ENCODE measurements at places on chromosomes 7 and 10. TPM values are rescaled to one million over a fixed set of nuclear protein-coding genes. Genes with fewer than 3 reads are reported as not detected.
A peak's percentile ranks its signal among the peaks of the same experiment; 100 is the strongest.

IMPDH1 gene
- 35.2 TPM for total RNA-seq

SFRP5 gene
- total RNA-seq: 1.7 TPM

PNLIPRP3 gene
- total RNA-seq: not detected

HTR7 gene
- 20.2 TPM for total RNA-seq

MBLAC1 gene
- 1.6 TPM for total RNA-seq

CNPY4 gene
- 10.4 TPM for total RNA-seq

GIMAP7 gene
- not detected for total RNA-seq

DNA sequence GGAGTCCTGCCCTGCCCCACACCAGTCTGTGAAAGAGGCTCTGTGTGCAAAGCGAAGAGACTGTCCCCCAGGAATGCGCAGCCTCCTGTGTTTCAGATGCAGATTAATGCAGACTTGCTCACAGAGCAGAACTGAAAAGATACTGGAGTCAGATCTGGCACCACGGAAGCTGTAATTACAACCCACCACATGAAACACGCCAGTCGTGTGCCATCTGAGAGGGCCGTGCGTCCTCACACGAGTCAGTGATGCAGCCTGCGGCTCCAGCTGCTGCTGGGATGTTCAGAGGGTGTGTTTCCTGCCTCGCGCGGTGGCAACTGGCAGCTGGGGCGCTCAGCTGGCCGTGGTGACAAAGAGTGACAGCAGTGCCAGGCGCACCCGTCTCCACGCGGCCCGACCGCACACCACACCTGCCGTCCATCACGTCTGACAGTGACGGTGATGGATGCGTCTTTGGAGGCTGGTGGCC lies 50.0 kb downstream of the NKX6-2 start:
- H3K4me3 ChIP-seq: no peak overlapping the region
- H3K36me3 ChIP-seq: no peaks in the 10 kb centered on the region
- no peak overlapping the region for H3K27ac ChIP-seq
- no peaks in the 10 kb centered on the region for H3K27me3 ChIP-seq

GRCh38 chr10:101301111-101301731 lies 52.7 kb upstream of the BTRC start:
- peak; percentile 75 for DNase-seq
- H3K4me1 ChIP-seq: no peaks in the 10 kb centered on the region
- H3K36me3 ChIP-seq: no peaks in the 10 kb centered on the region
- no peak overlapping the region for H3K27ac ChIP-seq
- no peak overlapping the region for H3K4me3 ChIP-seq

DNA sequence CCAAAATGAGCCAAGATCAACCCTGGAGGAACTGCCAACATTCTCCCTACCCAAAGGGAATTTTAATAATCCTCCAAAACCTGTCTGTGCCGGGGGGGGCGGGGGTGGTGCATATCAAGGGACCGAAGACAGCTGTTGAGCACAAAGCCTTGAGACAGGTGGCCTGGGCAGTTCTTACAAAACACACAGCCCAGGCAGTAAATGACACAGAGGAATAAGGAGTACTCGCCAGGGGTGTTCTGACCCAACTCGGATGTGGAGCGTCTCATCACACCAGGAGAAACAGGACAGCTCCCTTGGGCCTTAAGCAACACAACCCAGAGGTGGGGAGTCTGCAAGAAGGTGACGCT lies 35.6 kb downstream of the PLAC9 start:
- no peaks in the 10 kb centered on the region for H3K27me3 ChIP-seq

DNA sequence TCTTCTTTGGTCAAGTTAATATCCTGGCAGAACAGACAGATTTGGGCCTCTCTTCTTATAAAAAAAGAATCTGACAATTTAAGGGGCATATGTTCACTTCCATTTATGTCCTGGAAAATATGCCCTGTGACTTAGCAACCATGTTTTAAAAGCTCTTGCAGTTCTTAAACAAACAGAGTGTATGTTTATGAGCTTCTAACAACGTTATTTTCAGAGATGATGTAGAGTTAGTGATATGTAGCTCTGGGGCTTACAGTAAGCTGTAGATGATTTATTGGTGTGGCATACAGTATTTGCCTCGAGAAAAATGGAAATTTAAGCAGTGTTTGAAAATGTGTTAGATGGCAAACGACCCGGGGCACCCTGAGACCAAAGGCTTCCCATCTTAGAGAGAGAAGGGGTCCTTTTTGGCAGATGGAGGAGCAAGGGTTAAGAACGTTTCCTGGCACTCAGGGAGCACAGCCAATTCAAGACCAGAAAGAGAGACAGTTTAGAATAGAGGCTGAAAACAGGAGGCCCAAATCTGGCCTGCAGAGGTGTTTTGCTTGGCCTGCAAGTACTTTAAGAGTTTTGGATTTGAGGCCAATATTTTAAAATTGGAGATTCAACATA lies 397.5 kb downstream of the KCNMA1 start:
- H3K27ac ChIP-seq: no peak overlapping the region
- no peaks in the 10 kb centered on the region for H3K36me3 ChIP-seq
- no peak overlapping the region for H3K4me3 ChIP-seq
- no peak for DNase-seq

GRCh38 chr7:47952224-47952623 lies 4.0 kb upstream of the PKD1L1 start:
- H3K27me3 ChIP-seq: no peaks in the 10 kb centered on the region
- no peak overlapping the region for H3K4me3 ChIP-seq
- no peak overlapping the region for H3K27ac ChIP-seq
- H3K36me3 ChIP-seq: peaks cover 18% of the 10 kb centered on the region
- H3K4me1 ChIP-seq: peaks cover 3% of the 10 kb centered on the region

GRCh38 chr10:87966459-87966858 lies 103.0 kb downstream of the PTEN start:
- H3K27me3 ChIP-seq: no peaks in the 10 kb centered on the region
- no peak overlapping the region for H3K4me3 ChIP-seq
- H3K27ac ChIP-seq: no peak overlapping the region
- no peak for DNase-seq

DNA sequence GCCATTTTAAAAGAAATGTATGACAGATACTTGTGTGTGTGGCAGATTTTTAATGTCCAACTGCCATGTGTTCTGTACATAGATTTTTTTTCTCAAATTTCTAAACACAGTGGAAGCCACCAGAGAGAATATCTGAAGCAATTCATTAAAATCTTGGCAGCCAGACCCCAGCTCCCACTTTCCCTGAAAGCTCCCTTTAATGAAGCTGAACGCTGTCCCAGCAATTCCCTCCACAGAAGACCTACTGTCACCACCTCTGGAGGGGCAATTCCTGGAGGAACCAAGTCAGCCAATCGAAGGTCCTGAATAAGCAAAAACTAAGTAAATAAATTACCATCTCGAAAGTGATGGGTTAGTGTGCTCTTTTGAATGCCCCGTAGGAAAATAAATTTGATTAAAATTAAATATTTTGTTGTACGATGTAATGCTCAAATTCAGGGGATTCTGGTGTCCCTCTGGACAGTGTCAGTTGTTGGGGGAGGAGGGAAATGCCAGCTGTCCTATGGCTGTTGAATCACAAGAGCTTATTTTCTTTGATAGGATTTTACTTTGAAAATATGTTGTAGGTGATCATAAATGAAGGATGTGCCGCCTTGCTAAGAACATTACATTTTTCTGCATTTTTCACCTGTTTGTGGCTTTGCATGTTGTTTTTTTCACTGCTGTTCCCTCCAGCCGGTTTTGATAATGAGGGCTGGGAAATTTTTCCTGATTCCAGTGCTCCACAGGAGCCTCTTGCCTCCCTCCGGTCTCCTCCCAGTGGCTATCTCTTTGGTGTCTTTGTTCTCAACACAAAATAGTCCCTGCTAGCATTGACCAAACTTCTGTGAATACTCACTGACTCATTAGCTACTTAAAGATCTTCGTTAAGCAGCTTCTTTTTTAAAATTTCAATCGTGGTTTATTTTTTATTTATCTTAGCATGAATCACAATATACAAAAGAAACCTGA lies 9.2 kb upstream of the GSAP start:
- H3K4me3 ChIP-seq: peak overlapping the region; percentile 46
- peaks cover 14% of the 10 kb centered on the region for H3K4me1 ChIP-seq
- H3K36me3 ChIP-seq: no peaks in the 10 kb centered on the region
- no peaks in the 10 kb centered on the region for H3K27me3 ChIP-seq
- no peak overlapping the region for H3K27ac ChIP-seq
